ENCODE measurements at places on chromosomes 2 and 18. TPM values are rescaled to one million over a fixed set of nuclear protein-coding genes. Genes with fewer than 3 reads are reported as not detected.

Gene CYP27A1
- total RNA-seq = 21.7 TPM

Gene IL1RL1
- 2.1 TPM for total RNA-seq

Gene POTEI
- total RNA-seq = 0.11 TPM

Gene SLC20A1
- total RNA-seq = 50.9 TPM

Gene GALNT14
- 0.15 TPM for total RNA-seq

Gene INPP5D
- total RNA-seq = 6.5 TPM

Gene CLEC4F
- total RNA-seq = 0.12 TPM

Gene KIAA2012
- total RNA-seq = not detected
